ENCODE measurements at places on chromosomes 1 and 21.

- no peak for DNase-seq
Observed at GRCh38 chr1:195898924-195899323, 709.3 kb downstream of the KCNT2 start.

- DNase-seq, result no peak
Observed at GRCh38 chr1:47405697-47406096, 10.4 kb upstream of the FOXE3 start.

- DNase-seq, result no peak
Observed at GRCh38 chr1:107777664-107778047, 187.3 kb downstream of the VAV3 start.

GRCh38 chr1:84297546-84298244 lies 3.8 kb upstream of the SAMD13 start:
- no peak for DNase-seq

DNA sequence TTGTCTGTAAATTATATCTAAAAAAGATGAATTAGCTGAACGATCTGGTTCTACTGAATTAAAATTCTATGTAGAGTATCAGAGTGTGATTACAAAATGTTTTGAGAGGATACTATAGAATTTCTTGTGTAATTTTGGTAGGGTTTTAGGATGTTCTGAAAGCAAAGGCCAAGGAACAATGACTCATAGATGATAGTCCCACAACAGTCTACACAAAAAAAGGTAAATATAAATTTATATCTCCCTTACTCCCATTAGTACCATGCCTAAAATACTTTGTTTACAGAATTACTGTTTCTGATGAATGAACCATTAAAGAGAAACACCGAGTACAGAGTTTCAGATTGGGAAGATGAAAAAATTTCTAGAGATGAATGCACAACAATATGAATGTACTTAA lies 9.5 kb downstream of the EDEM3 start:
- DNase-seq, result no peak

GRCh38 chr1:14970115-14970798 lies 183.3 kb upstream of the TMEM51 start:
- peak; percentile 21 for DNase-seq

GRCh38 chr1:27398405-27399149 lies 6.2 kb downstream of the GPR3 start:
- no peak for DNase-seq

GRCh38 chr21:41750532-41751151 lies 16.2 kb downstream of the RIPK4 start:
- DNase-seq, result no peak

- DNase-seq, result no peak
Observed at GRCh38 chr1:181662606-181663005, 179.3 kb downstream of the CACNA1E start.

DNA sequence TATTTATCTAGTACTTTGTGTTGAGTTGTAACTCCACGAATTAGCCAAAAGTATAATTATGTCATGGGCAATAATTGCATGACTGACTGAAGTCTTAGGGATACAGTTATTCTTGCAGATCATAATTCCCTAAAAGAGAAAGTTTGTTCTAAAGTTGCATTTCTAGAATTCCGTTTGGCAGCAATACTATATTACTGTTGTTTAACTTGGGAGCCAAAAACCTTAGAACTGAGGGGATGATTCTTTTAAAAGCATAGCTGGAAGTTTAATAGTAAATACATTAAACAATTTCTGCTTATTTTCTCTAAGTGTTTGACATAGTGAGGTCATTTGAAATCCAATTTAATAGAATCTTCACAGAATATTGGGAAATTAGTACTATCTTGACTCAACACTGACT lies 356.4 kb upstream of the ADAMTS5 start:
- no peak for DNase-seq
